Vagina (tissue), 2 donors: ENCODE measurements at places on chromosomes 5 and 9.

DNA sequence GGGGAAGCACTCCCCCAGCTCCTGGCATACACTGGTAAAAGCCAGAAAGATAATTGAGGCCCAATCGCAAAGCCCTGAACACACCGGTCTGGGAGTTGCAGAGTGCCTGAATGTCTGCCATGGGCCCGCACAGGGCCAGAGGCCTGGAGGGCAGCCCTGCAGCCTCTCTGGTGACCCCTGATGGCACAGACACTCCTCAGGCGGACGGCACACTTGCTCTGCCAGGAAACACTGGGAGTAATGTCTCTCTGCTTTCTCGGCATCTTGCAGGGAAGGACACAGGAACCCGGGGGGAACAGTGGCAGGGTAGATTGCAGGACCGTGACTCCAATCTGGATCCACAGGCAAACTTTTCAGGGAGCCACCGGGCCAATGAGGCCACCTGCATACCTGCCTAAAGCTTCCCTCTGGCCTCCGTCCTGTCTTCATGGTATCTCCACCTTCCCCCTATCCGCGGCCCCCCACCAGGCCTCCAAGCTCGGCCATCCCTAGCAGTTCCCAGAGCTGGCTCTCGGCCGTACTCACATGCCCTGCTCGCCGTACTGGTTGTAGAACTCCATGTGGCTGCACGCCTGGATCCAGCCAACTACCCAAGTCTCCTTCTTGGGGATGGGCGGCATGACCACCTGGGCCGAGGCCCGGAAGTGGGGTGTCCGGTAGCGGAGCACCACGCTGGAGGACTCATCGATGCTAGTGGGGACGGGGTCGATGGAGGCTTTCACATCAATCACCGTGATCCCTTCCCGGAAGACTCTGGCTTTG lies 797 bp downstream of the FAM78A start:
- H3K36me3 ChIP-seq = no peaks in the 10 kb centered on the region
- no peak for DNase-seq
- H3K27me3 ChIP-seq = no peaks in the 10 kb centered on the region
- H3K4me1 ChIP-seq = no peaks in the 10 kb centered on the region
- H3K27ac ChIP-seq = peak overlapping the region; percentile 58

GRCh38 chr5:138725153-138725817 lies 27.9 kb upstream of the CTNNA1 start:
- peaks cover 20% of the 10 kb centered on the region for H3K4me1 ChIP-seq
- DNase-seq = no peak
- H3K27ac ChIP-seq = peak overlapping the region; percentile 71
- no peaks in the 10 kb centered on the region for H3K36me3 ChIP-seq

GRCh38 chr9:19479874-19480273 lies 71.1 kb downstream of the ACER2 start:
- DNase-seq = no peak
- H3K27ac ChIP-seq = no peak overlapping the region
- no peaks in the 10 kb centered on the region for H3K27me3 ChIP-seq

DNA sequence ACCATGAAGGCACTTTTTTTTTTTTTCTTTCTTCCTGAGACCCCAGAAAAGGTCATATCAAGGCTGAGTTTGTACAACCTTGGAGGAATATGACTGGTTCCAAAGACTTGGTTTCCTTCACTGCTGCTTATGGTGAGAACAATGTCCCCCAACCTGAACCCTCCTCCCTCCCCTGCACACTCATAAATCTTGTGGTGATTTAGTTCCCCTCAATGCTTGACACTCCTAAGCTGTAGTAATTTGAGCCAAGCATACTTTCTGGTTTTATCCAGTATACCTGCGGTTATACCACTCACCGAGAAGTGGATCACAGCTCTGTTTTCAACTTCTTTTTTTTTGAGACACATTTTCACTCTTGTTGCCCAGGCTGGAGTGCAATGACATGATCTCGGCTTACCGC lies 149.9 kb upstream of the KLF4 start:
- H3K27me3 ChIP-seq = no peaks in the 10 kb centered on the region
- no peak overlapping the region for H3K4me3 ChIP-seq
- no peaks in the 10 kb centered on the region for H3K36me3 ChIP-seq
- DNase-seq = no peak
- peak overlapping the region; percentile 96 for H3K27ac ChIP-seq
- peaks cover 17% of the 10 kb centered on the region for H3K4me1 ChIP-seq

- H3K4me1 ChIP-seq = peaks cover 26% of the 10 kb centered on the region
- no peak overlapping the region for H3K4me3 ChIP-seq
- H3K27ac ChIP-seq = no peak overlapping the region
- no peaks in the 10 kb centered on the region for H3K27me3 ChIP-seq
Measured at GRCh38 chr5:72476721-72477120, 30.5 kb downstream of the ZNF366 start.

DNA sequence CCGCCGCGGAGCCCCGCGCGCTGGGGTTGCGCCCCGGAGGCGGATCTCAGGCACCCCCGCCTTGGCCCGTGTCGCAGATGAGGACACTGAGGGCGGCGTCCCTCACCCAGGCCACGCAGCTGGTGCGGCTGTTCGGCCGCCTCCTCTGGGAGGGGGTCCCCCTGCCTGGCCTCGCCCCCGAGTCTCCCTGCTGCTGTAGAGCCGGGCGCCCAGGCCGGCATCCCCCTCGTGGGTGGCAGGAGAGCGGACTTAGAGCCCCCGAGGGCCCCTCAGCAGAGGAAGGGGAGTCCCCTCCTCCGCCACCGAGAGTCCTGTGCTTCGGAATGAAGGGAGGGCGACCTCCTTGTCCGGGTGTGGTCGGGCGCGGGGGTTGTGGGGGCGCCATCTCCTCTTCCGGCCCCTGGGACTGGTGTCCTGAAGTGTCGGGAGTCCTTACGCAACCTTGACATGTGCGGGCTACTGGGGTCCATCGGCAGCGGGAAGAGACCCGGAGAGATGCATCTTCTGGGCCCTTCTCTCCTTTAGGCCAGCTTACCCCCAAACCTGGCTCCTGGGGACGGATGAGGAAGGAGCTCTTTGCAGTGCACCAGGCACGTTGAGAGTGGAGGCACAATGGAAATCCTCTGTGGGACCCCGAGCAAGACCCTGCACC lies 11.7 kb upstream of the EXOSC2 start:
- H3K27ac ChIP-seq = no peak overlapping the region
- no peak for DNase-seq
- peak overlapping the region; percentile 47 for H3K4me3 ChIP-seq
- no peaks in the 10 kb centered on the region for H3K27me3 ChIP-seq
- peaks cover 17% of the 10 kb centered on the region for H3K4me1 ChIP-seq

- H3K27ac ChIP-seq = peak overlapping the region; percentile 95
- H3K27me3 ChIP-seq = no peaks in the 10 kb centered on the region
Measured at GRCh38 chr9:124286292-124286931, 28.7 kb downstream of the NEK6 start.

DNA sequence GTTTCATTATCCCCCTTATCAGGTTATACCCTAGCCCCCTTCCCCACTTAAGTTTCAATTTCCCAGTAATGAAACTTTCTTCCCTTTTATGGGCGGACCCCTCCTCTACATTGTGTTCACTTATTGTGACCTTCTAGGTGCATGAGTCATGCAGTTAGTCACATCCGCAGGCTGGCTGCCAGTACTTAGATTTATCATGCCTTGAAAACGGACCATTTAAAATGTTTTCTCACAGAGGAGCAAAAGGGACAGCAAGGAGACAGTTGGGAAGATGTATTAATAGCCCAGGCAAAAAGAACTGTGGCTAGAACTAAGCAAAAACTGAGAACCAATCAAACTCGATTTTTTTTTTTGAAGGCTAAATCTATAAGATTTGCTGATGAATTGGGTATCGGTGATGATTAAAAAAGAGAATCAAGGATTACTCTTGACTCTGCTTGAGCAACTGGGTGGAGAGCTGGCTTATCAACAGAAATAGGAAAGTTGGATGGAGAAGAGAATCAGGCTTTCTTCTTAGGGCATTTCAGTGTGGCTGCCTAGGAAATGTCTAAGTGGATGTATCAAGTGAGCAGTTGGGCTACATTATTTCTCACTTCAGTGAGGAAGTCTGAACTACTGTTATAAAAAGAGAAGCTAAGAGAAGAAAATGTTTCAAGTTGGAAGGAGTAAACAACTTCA lies 615.0 kb downstream of the HINT1 start:
- H3K4me3 ChIP-seq = no peak overlapping the region
- H3K4me1 ChIP-seq = peaks cover 6% of the 10 kb centered on the region
- DNase-seq = no peak

GRCh38 chr5:72093824-72094223 lies 13.5 kb upstream of the MAP1B start:
- H3K36me3 ChIP-seq = no peaks in the 10 kb centered on the region
- no peaks in the 10 kb centered on the region for H3K27me3 ChIP-seq
- no peak for DNase-seq
- H3K27ac ChIP-seq = no peak overlapping the region
- no peaks in the 10 kb centered on the region for H3K4me1 ChIP-seq

DNA sequence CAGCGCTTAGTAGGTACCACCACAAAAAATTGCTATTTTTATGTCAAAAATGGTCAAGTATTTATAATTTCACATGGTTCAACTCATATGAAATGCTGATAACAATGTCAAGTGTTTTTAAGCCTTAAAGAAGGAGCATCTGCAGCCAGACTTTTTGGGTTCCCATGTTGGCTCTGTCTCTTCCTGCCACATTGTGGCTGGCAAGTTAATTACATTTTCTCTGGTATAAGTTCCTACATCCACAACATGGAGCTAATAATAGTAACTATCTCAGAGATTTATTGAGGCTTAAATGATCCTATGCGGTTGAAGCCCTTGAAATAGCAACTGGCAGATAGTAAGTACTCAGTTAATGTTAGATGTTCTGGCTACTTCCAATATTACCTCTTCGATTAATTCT lies 5.4 kb downstream of the ATP10B start:
- H3K27ac ChIP-seq = no peak overlapping the region
- H3K27me3 ChIP-seq = no peaks in the 10 kb centered on the region
- no peaks in the 10 kb centered on the region for H3K4me1 ChIP-seq
- H3K36me3 ChIP-seq = no peaks in the 10 kb centered on the region
- H3K4me3 ChIP-seq = no peak overlapping the region
